ENCODE measurements at places on chromosomes 16 and 17. TPM values are rescaled to one million over a fixed set of nuclear protein-coding genes. Genes with fewer than 3 reads are reported as not detected.
A peak's percentile ranks its signal among the peaks of the same experiment; 100 is the strongest.

The SULT1A1 gene
- 0.13 TPM for polyA plus RNA-seq

The SLC52A1 gene
- polyA plus RNA-seq, result 0.55 TPM

The C16orf46 gene
- 1.2 TPM for polyA plus RNA-seq

The CEMP1 gene
- not detected for polyA plus RNA-seq

The MEOX1 gene
- 0.05 TPM for polyA plus RNA-seq

The EVPLL gene
- polyA plus RNA-seq, result not detected

DNA sequence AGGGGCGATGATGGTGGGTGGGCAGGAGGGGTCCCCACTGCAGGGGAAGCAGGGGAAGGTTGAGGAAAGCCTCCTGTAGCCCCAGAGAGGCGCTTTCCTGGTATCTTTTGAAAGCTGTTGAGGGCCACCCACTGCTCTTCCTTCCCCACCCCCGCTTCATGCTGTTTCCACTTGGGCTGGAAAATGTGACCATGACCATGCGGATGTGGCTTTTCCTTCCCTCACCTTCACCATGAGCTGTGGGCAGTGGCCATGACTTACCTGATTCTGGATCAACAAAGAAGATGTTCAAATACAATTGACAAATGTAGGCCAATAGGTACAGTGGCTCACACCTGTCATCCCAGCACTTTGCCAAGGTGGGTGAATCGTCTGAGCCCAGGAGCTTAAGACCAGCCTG lies 13.8 kb downstream of the MVP start:
- no peak for DNase-seq

GRCh38 chr17:42422958-42423712 lies at the start of gene CAVIN1:
TSS of gene CAVIN1 (minus strand) at chr17:42423256. CDS start at chr17:42423097, 159 bp downstream.
- DNase-seq, result peak; percentile 83

GRCh38 chr17:56629531-56630075 lies 36.1 kb downstream of the NOG start:
- peak; percentile 36 for DNase-seq

DNA sequence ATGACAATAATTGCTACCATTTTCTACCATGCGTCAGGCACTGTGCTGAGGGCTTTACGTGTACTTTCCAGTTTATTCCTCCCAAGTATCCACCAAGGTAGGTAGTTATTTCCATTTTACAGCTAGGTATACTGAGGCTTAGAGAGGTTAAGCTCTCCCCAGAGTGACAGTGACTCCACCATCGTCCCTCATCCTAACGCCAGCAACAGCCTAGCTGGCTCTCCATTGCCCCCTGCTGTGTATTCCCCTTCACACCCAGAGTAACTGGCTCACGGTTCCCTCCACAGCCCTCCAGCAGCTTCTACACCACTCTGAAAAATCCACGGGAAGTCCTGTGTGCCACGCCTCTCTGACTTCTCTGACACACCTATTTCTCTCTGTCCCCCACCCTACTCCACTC lies 7.1 kb upstream of the ASGR1 start:
- no peak for DNase-seq

- no peak for DNase-seq
Observed at GRCh38 chr17:50521514-50521913, 11.0 kb upstream of the EPN3 start.

Measured in SK-N-SH (cell line).